ENCODE measurements at places on chromosomes 3 and 15.
A peak's percentile ranks its signal among the peaks of the same experiment; 100 is the strongest.

DNA sequence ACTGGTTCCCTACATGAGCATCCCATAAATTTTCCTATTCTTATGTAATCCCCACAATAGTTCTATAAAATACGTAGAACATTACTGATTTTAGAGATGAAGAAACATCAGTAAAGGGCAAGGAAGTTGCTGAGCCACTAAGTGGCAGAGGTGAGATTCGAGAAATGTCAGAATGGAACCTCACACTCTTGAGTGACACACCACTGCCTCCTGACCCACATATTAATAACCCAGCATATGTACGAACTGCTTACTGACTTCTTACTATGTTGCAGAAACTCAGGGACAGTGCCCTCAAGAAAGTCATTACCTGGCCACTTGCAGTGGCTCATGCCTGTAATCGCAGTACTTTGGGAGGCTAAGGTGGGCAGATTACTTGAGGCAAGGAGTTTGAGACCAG is 1022.4 kb downstream of the FHIT start:
- no peak for DNase-seq

- no peak for DNase-seq
Measured at GRCh38 chr15:71314956-71315537, 199.8 kb downstream of the THSD4 start.

- no peak for DNase-seq
Measured at GRCh38 chr3:101102678-101103296, 109.6 kb upstream of the ABI3BP start.

DNA sequence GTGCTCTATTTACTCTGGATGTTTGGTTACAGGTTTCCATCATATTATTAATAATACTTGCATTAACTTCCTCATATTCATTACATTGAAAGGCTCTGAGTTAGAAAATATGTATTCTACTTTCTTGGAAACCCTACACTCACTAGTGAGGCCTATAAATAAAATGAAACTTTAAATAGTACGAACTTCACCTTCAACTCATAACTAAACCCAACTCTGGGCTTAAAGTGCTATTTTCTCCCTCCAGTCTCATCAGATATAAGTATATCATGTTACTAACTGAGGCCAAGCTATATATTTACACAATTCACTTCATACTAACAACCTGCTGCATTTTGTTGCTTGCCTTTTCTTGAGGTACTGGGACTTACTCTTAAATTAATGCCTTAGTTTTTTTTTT is 306.7 kb downstream of the TIGIT start:
- no peak for DNase-seq

DNA sequence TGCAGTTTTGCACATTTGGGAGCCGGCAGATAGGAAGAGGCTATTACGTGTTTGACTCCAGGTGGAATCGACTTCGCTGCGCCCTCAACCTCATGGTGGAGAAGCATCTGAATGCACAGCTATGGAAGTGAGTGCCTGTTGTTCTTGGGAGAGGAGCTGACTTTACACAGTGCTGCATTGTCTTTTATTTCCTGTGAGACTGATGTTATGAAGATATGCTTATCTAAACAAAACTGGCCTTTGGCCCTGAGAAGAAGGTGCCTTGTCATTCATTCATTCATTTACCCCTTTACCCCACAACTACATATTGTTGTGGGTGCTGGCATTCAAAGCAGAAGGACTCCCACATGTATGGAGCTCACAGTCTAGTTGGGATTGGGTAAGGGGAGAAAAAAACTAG is 32.6 kb downstream of the PSMD6 start:
- no peak for DNase-seq

- DNase-seq = no peak
Measured at GRCh38 chr3:85801955-85802354, 843.2 kb downstream of the CADM2 start.

DNA sequence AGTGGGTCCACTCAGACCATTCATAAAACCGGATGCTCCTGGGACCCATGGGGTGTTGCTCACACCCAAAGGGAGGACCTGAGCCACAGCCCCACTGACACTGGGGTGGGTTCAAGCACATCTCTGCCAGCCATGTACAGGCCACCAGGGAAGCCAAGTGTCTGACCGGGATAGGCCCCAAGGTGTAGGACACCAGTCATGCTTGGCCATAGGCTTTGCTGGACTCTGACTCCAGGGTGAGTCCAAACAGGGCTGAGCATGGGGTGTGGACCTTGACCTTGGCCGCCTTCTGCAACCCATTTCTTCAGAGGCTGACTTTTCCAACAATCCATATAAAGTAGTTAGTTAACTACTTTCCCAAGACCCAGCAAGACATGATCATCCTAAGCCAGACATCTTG is 31.4 kb upstream of the DUSP7 start:
- DNase-seq = peak; percentile 15

DNA sequence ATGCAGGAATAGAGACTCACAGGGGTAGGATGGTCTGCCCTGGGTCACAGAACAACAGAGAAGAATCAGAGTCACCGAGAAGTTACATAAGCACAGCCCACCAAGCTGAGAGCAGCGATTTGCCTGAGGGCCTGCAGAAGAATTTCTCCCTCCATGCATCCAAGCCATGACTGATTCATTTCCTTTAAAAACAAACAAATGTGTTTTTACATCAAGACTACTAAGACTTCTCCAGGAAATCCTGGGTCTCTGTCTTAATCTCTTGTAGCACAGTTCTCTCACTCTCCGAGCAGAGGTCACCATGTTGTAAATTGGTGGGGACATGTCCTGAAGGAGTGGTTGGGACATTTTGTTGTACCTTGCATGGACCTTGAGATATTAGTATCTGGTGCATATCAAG is 159.8 kb downstream of the THSD4 start:
- no peak for DNase-seq

DNA sequence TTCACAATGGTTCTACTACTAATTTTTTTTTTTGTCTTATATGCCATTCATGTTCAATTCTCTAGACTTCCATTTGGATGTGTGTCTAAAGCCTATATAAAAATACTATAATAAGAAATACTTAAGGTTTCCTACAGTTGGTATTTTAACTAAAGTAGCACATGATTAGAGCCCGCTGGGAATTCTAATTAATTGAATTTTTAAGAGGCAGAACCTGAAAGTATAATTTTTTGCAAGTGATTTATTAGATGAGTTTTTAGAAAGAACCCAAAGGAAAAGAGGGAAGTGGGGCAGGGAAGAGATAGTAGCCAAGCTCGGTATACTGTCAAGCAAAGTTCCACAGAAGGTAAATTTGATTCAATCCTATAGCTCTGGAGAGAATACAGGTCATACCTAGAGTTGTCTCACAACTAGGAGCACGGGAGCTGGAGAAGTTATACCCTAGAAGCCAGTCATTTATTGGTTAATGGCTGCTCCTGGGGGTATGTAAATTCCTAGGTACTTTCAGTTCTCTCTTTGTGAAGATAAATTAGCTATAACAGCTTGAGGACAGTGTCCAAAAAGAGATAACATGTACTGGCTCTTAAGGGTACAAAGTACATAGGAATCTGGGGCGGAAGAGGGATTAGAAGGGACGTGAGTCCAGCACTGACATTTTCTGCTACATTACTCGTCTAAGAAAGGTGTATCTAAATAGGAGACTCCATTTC is 225.6 kb downstream of the CNTN6 start:
- no peak for DNase-seq
